RWPE1 (cell line): ENCODE measurements at places on chromosomes 6 and 20.

- no peak for DNase-seq
Observed at GRCh38 chr6:144296973-144297372, 11.8 kb downstream of the UTRN start.

DNA sequence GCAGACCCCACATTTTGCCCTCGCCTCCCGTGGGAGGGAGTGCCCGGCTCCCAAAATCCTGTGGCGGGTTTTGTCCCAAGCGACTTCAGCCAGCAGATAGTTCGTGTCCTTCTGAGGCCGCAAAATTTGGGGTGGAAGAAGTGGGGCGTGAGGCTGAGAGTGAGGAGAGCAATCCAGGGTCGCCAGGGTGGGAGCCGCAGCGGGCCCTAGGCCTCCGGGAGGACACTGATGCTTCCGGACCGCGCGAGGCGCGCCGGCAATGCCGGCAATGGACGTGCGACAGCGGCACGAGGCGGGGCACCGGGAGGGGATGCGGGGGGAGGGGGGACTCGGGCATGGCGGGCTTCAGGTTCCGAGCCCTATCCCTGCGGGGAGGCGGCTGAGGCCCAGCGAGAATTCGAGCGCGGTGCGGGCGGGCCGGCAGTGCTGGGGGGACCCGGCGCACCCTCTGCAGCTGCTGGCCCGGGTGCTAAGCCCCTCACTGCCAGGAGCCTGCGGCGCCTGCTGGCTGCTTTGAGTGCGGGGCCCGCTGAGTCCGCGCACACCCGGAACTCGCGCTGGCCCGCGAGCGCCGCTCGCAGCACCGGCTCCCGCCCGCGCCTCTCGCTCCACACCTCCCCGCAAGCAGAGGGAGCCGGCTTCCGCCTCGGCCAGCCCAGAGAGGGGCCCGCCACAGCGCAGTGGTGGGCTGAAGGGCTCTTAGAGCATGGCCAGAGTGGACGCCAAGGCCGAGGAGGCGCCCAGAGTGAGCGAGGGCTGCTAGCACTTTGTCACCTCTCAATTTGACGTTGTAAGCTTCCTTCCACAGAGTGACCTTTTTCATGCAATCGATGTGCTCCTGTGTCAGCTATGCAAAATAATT lies 143.8 kb downstream of the LPA start:
- DNase-seq = peak; percentile 74

DNA sequence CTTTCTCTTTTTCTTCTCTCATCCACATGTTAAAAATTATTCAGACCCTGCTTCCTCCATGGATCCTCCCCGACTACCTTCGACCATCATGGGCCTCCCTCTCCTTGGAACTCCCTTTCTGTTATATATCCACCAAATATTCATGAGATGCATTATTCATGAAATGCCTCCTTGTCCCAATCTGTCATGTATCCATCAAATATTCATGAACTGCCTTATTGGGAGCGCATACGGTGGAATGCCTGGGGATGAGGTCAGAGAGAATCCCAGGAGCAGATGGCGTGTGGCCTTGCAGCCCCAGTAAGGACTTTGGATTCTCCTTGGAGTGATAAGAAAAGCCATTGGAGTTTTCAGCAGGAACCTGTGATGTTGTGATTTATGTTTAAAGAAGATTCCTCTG lies 97.0 kb downstream of the NRN1 start:
- DNase-seq = no peak

GRCh38 chr20:60036746-60037499 lies 78.7 kb downstream of the CDH26 start:
- DNase-seq = no peak

DNA sequence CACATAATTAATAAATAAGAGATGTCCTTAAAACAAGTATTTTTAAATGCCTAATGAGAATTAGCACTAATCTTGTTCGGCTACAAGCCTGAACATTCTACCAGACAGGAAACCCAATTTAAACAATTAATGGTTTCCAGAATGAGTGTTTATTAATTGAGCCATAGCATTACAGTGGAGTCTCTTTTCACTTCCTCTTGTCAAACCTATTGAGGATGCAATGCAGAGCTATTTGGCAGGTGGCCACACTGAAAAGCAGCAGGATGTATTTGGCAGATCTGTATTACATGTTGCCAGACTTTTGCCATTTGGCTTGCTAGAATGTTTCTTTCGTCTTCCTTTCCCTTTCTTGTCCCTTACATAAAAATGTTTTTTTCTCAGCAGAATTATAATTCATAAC lies 475.2 kb upstream of the MARCKS start:
- no peak for DNase-seq

- DNase-seq = no peak
Observed at GRCh38 chr20:23120936-23121750, 35.0 kb upstream of the CD93 start.

- no peak for DNase-seq
Observed at GRCh38 chr6:143014764-143015163, 45.9 kb upstream of the AIG1 start.

GRCh38 chr6:43467752-43468151 lies 9.6 kb upstream of the TJAP1 start:
- no peak for DNase-seq

GRCh38 chr6:31010393-31011060 lies at the start of gene MUC22:
MUC22 (plus strand) TSS chr6:31010474; CDS start chr6:31010707, 233 bp downstream.
- DNase-seq = peak; percentile 57

DNA sequence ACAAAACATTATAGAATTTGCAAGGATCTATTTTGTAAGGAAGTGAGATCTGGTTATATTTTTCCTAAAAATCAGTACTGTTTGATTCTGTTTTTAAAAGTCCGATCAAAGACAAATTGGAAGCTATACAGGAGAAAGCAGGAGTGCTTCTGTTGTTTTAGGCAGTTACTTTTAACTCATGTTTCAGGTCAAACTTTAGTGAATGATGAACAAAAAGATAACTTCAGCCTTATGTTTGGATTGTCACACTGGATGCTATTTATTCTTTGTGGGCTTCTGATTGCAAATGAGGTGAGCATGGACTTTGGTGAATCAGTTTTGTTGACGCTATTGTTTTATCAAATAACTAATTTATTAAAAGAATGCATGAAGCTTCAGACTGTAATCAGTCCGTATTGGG lies 228.7 kb upstream of the SLC35B3 start:
- no peak for DNase-seq

DNA sequence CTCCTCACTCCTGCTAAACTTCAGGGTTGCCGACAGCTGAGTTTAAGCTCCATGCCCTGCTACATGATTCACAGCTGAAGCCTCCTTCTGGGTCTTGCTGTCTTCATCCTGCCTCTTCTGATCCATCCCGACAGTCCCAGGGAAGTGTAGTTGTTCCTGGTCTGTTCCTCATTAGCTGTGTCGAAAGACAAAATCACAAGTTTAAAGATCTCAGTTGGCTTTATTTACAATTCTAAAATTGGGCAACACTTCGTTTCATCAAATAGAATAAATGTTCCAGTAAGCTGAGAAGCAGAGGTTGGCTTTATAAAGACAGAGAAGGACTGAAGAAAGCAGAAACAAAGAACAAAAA lies 4.1 kb upstream of the SLC2A10 start:
- no peak for DNase-seq

DNA sequence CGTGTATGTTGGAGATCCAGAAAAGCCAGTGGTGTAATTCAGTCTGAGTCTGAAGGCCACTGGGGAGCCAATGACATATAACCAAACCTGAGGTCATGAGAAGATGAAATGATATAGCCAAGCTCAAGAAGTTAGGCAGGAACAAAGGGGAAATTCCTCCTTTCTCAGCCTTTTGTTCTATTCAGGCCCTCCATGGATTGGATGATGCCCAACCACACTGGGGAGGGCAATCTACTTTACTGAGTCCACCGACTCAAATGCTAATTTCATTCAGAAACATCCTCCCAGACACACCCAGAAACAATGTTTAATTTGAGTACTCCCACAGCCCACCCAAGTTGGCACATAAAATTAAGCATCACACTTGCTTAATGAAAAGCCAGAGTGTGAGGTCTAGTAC lies 183.6 kb downstream of the GJA1 start:
- no peak for DNase-seq

DNA sequence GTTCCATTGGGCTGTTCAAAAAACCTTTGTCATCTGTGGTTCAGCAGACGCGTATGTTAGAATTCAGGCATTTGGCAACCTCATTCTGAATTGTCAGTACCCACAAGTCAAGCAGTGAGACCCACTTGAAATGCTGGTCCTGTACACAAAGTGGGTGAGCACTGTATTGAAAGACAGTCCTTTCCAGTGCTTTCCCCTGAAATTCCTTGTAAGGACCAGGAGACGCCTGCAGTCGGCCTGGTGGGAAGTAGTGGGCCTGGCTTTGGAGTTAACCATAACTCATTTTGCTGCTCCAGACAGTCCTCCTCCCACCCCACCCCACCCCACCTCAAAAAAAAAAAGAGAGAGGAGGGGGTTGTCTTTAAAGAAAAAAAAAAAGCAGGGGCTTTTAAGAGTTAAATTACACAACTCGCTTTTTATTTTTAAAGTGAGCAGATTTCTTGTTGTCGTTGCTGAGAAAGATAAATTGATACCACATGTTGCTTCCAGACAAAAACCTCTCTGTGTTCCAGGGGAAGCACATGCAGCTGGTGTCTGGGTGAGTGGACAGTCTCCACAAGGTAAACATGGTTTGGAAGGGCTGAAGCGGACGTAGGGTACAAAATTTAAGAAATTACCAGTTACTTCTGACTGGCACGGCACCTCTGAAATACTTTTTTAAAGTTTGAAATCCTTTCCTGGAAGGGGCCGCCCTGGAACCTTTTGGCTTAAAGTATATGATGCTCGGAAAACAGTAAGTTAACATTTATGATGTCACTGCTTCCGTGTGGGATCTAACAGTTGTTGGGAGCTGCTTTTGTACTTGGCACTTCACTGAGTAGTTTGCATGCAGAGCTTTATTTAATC lies 95.3 kb downstream of the FOXO3 start:
- no peak for DNase-seq

GRCh38 chr6:15038013-15038791 lies 207.7 kb upstream of the JARID2 start:
- DNase-seq = no peak

GRCh38 chr20:51211191-51211590 lies 188.3 kb upstream of the KCNG1 start:
- peak; percentile 65 for DNase-seq

GRCh38 chr6:2543321-2543720 lies 207.4 kb downstream of the MYLK4 start:
- DNase-seq = no peak

- DNase-seq = peak; percentile 72
Observed at GRCh38 chr6:80182308-80182707, 75.8 kb downstream of the BCKDHB start.

GRCh38 chr20:40682104-40682981 lies 6.7 kb downstream of the MAFB start:
- DNase-seq = no peak

DNA sequence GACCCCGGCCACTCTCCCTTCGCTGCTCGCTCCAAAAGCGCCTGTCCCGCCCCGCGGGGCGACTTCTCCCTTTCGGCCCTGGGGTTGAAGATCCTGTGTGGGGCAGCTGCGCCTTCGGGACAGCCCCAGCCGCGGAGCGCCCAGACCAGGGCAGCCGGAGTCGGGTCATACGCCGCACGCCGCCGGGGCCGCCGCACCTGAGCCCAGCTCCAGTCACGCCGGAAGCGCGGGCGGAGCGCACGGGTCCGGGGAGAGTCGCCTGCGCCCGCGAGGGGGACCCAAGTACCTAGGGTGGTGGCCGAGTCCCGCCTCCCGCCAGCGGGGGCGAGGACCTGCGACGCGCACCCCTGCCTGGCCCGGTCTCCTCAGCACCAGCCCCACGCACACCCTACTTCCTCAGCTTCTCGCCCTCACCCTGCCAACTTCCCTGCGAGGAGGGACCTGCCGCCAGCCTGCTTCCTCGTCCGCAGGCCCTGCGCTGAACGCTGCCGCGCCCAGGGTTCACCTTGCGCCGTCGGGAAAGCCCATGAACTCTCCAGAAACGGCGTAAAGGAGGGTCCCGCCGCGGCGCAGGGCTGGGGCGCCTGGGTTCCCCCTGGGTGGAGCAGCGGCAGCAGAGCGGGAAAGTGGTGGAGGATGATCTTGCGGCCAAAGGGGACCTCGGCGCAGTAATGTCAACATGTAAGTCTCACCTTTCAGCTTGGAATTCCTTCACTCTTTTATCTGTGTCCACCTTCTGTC lies at the start of gene ADGRG6:
Gene ADGRG6 (plus strand): TSS at position 357 of the 741 bp plus-strand sequence. CDS start 323 bp downstream, at position 680.
- peak; percentile 48 for DNase-seq

DNA sequence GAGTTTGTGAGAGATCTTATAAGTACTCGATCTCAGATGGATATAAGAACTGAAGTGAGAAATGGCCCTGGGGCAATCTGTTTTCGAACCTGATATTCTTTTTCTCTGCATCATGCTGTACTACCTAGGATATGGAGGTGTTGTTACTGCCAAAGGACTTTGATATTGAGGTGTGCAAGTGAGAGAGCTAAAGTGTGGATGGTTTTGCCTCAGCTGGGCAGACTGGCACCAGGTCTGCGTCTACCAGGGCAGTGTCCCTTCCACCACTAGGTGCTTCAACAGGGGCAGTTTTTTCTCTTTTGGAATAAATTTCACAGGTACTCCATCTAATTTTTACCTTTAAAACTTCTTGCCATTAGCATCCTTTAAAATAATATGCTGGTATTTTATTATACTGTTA lies 35.0 kb downstream of the ADGRG6 start:
- DNase-seq = no peak

DNA sequence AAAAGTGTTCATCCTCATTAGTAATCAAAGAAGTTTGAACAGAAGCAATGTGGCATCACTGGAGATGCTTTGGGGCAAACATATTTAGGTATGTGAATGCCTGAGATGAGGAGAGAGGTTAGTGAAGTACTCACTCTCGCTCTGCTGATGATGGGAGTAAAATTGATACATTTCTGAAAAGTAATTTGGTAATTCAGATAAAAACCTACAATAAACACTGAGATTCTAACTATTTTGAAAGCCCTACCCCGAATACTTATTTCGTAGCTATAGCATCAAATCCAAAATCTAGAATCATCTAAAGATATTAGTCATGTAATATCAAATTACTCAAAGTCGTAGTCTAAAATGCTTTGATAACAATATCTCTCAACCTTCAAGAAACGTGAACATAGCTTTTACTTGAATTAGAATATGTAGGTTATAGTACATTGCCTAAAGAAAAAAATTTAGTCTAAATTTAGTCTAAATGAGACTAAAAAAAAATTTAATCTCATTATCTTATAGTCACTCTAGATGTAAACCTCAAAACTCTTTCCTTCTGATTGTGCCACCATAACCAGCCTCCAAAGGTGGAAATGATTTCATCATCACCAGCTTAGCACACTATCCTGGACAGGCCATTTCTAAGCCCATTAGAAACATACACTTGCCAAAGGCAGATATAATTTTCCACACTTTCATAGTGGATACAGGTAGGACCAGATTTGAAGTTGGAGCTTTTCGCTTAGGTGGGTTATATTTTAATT lies 232.5 kb upstream of the TAB2 start:
- no peak for DNase-seq

- DNase-seq = no peak
Observed at GRCh38 chr6:40631744-40632143, 44.6 kb upstream of the LRFN2 start.
